Right ventricle myocardium inferior (tissue), 1 donor: ENCODE measurements at places on chromosomes 16 and 17. TPM values are rescaled to one million over a fixed set of nuclear protein-coding genes. Genes with fewer than 3 reads are reported as not detected.

DNA sequence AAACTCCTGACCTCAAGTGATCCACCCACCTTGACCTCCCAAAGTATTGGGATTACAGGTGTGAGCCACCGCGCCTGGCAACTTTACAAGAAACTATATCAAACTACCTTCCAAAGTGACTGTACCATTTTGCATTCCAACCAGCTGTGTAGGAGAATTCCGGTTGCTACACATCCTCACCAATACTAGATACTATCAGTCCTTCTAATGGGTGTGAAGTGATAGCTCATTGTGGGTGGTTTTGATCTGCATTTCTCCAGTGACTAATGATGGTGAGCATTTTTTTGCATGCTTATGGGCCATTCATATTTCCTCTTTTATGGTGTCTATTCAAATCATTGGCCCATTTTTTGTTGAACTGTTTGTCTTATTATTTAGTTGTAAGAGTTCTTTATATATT, 37.7 kb downstream of the SCNN1B start:
- DNase-seq: no peak

The ADAM11 gene
- 20.0 TPM for total RNA-seq

The MYH13 gene
- not detected for total RNA-seq

The SPATA2L gene
- 3.4 TPM for total RNA-seq

DNA sequence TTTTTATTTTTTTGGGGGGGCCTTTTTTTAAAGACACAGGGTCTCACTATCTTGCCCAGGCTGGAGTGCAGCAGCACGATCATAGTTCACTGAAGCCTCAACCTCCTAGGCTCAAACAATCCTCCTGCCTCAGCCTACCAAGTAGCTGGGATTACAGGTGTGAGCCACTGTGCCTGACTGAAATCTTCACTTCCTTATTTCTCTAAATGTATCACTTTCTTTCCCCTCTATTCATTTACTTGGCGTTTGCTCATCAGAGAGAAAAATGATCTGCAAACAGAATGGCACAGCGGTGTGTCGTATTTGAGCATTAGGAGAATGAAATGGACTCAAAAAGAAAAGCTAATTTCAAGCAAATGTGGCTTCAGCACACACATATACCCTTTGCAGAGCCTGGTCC, 44.3 kb upstream of the CDH5 start:
- DNase-seq: no peak

The CACNA1G gene
- 0.38 TPM for total RNA-seq
